ENCODE measurements at places on chromosomes 7 and 10.

GRCh38 chr10:128932071-128932820 lies 534.8 kb upstream of the MGMT start:
- DNase-seq: no peak

DNA sequence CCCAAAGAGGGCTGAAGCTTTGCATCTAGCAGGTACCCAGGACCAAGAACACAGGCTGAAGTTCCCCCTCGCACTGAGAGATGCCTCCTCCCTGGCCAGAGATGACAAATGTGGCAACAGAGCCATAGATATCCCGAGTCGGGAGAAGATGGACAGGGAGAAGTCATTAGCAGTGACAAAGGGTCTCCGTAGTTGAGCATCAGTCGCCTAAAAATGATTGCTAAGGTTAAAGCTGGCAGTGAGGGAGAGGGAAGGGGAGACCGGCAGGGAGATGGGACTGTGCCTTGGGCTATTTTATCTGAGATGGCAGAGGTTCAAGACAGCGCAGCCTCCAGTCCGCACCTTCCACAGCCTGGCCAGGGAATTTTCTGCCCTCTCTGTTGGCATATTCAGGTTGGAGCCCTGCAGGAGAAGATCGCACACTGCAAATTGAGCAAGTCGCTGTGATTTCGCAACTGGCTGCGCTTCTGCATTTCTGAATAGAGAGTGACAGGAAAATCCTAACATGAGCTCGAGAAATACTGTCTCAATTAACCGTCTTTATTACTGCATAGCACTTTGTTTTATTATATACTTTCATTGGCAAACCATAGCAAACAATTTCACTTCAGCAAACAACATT lies 238.9 kb upstream of the GPR26 start:
- no peak for DNase-seq

DNA sequence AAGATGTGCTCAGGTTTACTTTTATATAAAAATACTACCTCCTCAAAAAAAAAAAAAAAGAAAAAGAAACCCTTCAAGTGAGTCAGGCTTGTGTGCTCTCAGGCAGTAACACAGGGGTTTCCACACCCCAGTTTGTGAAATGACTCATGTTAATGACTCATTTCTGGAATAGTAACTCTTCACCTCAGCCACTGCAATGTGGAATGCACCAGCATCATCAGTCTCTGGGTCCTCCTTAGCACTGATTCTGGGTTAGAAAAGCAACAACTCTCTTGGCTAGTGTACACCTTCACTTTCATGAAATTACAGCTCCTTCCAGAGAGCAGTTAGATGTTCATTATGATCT lies 110.6 kb downstream of the EMX2 start:
- peak; percentile 96 for DNase-seq

GRCh38 chr7:78041423-78041822 lies 242.8 kb downstream of the PHTF2 start:
- no peak for DNase-seq

DNA sequence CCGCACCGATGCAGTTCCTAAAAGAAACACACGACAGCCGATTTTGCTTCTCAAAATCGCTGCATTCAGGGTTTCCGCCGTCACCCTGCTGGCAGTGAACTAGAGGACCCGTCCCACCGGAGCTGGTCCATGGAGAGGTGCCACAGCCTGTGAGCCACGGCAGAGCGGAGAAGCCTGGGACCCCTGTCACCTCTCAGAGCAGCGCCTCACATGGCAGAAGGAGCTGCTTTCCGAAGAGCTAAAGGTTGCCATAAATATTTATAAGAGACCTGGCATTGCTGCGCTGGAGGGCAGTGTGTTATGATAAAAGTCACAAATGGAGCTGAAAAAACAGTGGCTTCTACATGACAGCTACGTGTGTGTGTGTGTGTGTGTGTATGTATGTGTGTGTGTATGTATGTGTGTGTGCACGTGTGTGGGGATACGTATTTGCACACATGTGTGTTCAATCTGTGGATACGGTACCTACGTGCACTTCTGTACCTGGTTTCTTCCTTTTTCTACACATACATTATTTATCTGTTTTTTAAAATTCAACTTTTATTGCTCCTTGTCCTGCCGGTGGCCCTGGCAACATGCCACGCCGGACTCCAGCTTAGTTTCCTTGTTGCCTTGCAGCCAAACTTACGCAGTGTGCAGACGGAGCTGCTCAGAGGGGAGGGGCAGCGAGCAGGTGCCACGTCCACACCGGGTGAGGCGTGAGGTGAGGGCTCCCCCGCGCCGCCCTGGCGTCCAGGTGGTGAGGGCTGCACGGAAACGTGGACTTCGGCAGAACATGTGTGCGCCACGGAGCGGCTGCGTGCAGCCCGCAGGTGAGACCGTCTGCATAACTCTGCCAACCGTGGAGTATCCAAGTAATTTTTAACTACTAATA lies 115.2 kb upstream of the PITRM1 start:
- no peak for DNase-seq

GRCh38 chr7:20438694-20439376 lies 108.1 kb downstream of the ITGB8 start:
- DNase-seq: no peak

DNA sequence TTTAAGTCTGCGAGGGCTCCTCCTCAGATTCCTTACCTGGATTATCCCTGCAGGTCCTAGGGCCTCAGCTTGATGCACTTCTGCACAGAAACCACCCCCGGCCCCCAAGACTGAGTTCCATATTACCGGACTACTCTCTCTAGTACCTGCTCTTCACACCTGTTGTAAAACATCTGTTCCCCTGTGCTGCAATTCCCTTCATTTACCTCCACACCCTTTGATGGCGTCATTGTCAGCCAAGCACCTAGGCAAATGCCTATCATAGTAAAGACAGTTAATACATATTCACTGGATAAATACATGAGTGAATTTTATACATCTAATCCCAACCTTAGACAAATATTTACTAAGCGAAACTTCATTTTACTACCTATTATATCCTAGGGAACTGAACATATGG lies 275.5 kb downstream of the PLXDC2 start:
- no peak for DNase-seq

DNA sequence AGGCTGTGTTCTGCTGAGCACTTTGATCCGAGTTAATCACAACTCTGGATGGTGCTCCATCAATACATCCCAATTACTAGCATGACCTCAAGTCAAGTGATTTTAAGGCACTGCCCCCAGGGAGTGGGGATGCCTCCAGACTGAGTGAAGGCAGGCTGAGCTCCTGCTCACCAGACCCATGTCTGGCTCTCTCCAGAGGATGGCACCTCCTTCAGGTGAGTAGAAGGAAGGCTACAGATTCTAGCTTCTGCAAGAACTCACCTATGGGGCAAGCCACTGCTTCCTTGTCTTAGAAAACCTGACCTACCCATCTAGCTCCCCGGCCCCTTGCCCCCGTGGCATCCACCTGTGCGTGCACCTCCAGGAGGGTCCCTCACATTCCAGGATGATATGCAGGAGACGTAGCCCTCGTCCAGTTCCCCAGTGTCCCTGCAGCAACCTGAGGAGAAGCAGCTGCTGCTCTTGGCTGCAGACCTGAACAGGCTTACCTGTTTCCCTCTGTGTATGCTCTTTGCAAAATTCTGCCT lies 390.3 kb downstream of the GRID1 start:
- no peak for DNase-seq

GRCh38 chr7:95642173-95642572 lies 45.9 kb upstream of the PDK4 start:
- DNase-seq: no peak

Measured in AG10803 (cell line).